Stimulated activated CD4-positive, alpha-beta T cell treated with anti-CD3 and anti-CD28 coated beads, TNF-alpha, amount 100 ng/mL, for 1 hour (primary cell): ENCODE measurements at places on chromosomes 12 and 14.

GRCh38 chr12:125225641-125226040 is 160.4 kb downstream of the AACS start:
- no peak for DNase-seq

DNA sequence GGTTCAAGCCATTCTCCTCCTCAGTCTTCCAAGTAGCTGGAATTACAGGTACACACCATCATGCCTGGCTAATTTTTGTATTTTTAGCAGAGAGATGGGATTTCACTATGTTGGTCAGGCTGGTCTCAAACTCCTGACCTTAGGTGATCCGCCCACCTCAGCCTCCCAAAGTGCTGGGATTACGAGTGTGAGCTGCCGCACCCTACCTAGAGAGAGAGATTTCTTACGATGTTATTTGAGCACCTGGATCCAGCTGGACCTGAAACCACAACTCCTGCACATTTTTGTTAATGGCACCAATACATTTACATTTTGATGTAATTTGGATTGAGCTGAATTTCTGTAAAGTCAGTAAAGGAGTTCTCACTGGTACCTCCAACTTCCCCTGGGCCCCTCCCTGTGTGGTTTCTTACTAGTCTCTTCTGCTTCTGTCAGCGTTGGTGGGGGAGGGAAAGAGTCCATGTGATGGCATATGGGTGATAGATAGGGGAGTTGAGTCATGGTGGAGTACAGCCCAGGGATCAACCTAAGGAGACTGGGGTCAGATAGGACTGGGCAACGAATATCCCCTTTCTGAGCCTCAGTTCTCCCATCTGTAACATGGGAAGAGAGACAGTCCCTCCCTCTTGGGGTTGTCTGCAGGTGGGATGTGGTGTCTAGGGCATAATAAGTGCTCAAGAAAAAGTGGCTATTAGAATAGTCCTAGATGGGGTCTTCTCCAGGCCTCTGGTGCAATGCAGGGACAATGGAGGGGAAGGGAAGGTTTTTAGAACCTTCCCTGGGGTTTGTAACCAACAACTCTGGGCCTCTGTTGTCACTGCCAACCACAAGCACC is 83.3 kb upstream of the MED13L start:
- DNase-seq = no peak

DNA sequence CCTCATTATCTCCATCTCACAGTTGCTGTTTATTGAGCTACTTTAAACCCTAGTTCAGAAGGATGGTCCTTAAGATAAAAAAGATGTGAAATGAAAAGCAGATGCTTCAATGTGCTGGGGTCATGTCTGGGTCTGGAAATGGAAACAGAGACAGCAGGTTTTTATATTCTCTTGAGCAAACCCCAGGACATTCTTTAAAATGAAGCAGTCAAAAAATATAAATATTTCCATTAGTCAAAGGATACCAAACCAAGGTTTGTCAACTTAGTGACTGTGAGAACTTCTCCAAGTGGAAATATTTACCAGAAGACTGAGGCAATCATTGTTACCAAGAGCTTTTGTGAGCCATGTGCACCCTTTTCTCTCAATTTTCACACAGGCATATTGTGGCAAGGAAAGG is 102.5 kb upstream of the DIO2 start:
- DNase-seq = no peak

GRCh38 chr14:58812050-58812910 is 174.5 kb downstream of the DACT1 start:
- no peak for DNase-seq

DNA sequence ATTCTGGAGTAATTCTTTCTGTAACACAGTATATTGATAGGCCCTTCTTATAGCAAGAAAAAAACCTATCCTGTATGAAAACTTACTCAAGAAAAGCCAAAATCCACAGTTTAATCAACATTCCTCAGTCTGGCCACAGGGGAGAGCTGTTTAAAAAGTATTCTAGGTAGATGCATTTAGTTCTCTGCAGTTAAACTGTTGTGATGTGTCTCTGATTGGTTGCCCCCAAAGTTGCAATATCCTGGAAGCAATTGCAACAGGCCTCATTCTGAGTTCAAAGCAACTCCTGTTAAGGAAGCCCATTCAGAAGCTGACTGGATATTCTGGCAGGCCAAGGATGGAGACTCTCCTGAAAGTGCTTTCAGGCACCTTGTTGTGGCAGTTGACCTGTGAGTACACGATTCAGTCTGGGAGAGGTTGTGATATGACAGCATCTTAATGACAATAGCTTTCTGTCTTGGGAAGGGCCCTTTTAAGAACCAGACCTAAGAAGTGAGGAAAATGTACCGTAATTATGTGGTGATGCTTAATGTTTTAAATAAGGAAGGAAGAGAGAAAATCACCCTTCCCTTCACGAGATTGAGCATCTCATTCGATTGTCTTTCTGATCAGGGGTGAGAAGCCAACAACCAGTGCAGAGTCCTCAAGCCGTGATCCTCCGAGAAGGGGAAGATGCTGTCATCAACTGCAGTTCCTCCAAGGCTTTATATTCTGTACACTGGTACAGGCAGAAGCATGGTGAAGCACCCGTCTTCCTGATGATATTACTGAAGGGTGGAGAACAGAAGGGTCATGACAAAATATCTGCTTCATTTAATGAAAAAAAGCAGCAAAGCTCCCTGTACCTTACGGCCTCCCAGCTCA is 420.7 kb downstream of the DAD1 start:
- no peak for DNase-seq

- no peak for DNase-seq
Measured at GRCh38 chr12:15201056-15201455, 20.2 kb downstream of the RERG start.

DNA sequence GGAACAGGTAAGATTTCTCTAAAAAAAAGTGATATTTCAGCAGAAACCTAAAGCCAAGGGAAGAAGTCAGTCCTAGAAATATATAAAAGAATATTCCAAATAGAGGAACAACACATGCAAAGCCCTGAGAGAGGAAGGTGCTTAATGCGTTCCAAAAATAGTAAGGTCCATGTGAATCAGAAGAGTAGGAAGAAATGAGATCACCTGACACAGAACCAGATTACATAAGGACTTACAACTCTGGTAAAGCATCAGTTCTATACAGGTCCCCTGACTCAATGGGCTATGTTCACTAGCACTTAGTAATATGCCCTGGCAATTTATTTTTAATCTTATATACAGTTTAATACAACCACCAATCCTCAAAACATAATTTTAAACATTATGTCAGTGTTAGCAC is 30.0 kb downstream of the SENP1 start:
- no peak for DNase-seq

DNA sequence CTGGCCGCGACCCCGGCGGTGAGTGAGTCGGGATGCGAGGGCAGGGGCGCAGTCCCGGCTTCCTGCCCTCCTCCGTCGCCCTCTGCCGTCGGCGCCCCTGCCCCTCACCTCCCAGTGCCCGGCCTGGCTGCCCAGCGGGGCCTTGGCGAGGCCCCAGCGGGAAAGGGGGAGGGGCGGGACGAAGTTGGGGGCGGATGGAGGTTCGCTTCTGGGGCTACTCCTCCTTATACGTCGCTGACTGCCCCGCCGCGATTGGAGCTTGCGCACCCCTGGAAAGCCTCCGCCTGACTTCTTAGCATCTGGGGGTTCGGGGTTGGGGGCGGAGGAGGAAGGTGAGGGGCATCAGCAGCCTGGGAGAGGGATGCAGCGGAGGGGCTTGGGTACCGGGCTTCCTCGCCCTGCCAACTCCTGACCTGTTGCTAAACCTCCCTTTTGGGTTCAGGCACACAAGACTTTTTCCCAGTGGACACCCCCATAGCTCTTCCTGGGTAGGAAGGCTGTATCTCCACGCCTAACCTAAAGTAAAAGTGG is 406 bp downstream of the TMEM263 start:
- DNase-seq = peak; percentile 5

DNA sequence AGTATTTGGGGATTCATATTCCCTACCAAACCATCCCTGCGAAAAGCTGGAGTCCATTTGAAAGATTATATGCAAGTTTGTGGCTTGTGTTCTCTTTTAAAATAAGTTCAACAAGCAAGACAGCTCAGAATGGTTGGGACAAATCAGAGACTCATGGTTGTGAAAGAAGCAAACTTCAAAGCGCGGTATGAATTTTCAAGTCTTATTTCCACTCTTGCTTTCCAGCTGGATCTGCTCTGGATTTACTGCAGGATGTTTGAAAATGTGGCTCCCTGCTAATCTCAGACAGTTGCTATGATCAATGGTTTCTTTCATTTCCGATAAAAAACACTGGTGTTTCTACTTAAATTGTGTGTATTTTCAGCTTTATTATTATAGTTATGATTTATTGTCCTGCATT is 477.5 kb downstream of the RAD51B start:
- no peak for DNase-seq

GRCh38 chr12:47938594-47938993 is 24.8 kb upstream of the TMEM106C start:
- DNase-seq = no peak

DNA sequence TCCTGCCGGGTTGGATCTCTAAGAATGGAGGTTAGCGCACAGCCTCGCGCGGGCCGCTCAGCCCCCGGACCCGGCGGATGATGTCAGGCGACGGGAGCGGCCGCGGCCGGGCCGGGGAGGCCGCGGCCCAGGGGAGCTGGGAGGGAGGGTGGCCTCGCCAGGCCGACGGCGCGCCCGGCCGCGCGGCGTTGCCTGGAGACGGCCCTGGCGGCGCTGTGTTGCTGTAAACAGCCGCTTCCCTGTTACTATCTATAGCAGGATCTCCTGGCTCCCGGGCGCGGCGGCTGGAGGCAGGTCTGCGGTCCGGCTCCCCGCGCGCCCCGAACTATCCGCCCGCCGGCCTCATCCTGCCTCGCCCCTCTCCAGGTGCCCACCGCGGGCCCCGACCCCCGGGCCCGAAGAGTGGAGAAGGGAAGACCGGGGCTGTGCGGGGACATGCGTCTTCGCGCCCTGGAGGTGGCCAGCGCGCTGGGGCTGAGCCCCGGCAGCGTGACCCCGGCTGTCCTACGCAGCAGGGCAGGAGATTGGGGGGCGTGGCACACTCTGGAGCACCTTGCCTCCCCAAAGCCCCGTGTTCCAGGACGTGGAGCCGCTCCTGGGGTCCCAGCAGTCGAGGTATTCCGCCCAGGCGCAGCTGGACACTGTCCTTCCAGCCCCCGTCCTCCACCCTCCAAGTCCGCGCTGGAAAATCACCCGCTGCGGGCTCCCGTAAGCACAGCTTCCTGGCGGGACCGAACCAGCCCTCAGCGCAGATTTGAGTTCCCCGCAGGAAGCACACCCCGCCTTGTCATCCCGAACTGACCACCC is 1.4 kb upstream of the FOS start:
- no peak for DNase-seq

DNA sequence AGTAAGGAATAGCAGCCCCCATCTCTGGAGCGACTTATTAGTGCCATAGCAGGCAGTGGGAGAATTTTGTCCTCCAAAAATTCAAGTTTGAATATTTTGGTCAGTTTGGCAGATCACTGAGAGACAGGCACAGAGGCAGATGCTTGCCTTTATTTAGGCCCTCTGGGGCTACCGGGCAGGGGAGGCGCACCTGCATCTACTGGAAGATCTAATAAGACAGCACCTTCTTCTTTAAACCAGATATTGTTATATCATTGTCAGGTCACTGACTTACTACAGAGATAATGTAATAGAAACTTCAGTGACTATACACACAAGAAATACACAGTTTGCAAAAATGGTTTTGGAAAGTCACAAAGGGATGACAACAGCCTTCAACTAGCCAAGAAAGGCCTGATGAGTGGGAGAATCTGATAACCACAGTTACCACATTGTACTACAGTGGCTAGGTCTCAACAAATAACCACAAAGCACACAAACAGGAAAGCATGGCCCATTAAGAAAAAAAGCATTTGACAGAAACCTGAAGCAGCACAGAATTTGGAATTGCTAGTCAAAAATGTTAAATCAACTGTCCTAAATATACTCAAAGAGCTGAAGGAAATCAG is 56.8 kb downstream of the CDK17 start:
- DNase-seq = no peak

- no peak for DNase-seq
Measured at GRCh38 chr14:77186911-77187648, 5.5 kb downstream of the TMEM63C start.

- DNase-seq = no peak
Measured at GRCh38 chr12:69662764-69663163, 36.3 kb downstream of the BEST3 start.

DNA sequence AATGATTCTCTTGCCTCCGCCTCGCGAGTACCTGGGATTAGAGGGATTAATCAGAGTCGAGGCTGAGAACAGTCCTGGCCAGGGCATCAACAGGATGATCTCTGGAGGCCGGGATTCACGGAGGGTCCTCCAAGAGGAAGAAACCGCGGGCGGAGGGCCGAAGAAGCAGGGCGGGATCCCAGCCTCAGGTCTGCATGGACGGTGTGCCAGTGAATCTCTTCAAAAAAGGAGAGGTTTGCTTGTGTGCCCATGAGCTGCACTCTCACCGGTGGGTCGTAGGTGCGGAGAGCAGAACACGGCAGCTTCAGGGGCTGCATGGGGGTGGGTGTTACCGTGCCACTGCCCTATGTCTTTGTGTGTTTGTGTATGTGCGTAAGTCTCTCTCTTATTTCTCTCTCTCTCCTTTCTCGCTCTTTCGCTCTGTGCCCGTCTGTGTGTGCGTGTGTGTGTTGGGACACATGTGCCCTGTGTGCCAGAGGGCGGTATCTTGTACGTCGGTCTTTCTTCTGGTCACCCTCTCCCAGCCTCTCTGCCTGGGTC is 768.2 kb upstream of the ALG10B start:
- DNase-seq = no peak

- DNase-seq = no peak
Measured at GRCh38 chr14:34872822-34873588, 2.2 kb downstream of the BAZ1A start.

GRCh38 chr12:84596266-84596665 is 316.3 kb downstream of the SLC6A15 start:
- DNase-seq = no peak

DNA sequence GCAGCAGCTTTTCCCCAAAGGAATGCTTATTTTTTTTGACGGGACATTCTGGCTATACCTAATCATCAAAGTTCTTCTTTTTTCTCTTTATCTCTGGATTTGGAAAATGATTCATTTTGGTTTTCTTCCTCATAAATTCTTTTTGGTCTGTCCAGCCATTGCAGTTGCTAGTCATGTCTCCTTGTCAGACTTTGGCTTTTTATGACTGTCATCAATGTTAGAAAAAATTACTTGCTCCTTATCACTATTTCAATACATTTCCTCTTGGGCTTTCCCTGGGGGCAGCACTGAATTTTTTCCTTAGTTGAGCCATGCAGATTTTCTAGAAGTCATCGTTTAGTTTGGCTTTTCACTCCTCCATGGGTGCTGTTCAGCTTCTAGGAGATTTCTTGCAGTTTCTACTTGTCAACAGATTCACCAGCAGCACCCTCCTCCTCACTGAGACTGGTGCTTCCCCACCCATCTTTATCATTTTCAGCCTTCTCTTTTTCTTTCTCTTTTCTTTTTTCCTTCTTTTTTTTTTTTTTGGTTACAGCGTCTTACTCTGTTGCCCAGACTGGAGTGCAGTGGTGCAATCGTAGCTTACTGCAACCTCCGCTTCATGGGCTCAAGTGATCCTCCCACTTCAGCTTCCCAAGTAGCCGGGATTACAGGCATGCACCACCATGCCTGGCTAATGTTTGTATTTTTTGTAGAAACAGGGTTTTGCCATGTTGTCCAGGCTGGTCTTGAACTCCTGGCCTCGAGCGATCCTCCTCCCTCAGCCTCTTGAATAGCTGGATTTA is 5.2 kb downstream of the ADIPOR2 start:
- DNase-seq = no peak
